NCI-H146 (cell line): ENCODE measurements at places on chromosomes 5 and 9.

DNA sequence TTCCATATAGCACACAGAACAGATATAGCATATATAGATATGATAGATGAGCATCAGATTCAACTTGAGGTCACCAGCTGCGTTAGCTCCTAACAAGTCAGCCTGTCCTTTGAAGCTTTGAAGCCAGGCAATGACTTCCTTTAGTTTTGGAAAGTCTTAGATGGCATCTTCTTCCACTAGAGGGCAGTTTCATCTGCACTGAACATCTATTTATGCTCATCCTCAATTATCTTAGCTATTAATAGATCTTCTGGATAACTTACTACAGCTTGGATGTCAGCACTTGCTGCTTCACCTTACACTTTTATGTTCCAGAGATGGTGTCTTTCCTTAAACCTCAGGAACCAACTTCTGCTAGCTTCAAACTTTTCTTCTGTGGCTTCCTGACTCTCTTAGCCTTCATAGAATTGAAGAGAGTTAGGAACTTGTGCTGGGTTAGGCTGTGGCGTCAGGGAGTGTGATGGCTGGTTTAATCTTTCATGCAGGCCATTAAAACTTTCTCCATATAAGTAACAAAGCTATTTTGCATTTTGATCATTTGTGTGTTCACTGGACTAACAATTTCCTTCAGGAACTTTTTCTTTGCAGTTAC lies 1401.4 kb downstream of the EFNA5 start:
- no peak for DNase-seq

- DNase-seq: no peak
Observed at GRCh38 chr9:104927912-104928740, at the start of gene ABCA1. TSS of gene ABCA1 (minus strand) at chr9:104928155. CDS start at chr9:104903679, 24,476 bp downstream.

DNA sequence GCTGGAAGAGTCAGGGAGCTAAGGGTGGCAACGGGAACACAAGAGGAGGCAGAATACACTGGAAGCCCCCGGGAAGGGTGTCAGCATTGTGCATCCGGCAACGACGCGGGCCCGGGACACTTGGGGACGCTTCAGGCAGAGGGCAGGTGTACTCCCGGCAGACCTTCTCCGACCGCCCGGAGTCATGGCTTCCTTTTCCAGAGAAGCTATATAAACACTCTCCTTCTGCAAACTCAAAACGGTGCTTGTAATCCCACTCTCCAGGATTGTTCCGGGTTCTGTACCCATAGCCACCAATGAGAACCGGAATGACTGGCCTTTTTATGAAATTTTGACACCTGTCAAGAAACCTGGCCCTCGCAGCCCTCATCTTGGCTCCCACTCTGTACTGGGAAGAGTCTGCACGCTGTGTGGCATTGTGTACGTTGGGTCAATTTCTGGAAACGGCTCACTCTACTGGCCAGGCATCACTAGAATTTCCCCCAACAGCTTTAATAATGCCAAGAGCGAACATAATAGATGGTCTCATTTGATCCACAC lies 462 bp upstream of the MCC start:
- DNase-seq: peak; percentile 38

- no peak for DNase-seq
Observed at GRCh38 chr5:178107756-178108310, 5.5 kb upstream of the N4BP3 start.

DNA sequence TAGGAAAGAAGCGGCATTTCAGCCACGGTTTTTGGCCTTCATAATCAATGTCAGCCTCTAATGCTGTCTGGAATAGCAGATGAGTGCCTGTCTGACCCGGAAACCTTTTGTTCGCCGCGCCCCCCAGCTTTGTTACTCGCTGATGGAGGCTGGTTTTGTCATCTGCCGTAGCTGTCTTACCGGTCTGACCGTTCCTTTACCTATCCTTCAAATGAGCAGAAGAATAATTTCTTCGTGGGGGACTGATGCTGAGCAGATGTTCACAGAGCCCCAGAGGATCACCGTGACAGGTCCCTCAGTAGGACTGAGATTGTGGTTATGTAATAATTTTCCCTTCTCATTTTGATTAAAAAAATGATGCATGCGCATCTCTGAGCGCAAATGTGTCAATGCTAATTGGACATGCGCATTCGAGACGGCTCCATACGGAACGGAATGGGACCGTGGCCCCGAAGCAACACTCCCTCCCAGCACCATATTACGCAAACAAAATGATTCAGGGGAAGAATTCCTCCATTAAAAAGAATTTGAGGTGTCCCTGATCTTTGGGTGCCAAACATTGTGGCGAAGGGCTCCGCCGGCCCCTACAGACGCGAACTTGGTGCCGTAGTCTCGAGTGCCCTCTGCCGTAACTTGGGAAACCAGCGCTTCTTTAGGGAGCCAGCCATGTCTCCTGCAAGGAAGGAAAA lies 27.6 kb downstream of the TLX3 start:
- no peak for DNase-seq

DNA sequence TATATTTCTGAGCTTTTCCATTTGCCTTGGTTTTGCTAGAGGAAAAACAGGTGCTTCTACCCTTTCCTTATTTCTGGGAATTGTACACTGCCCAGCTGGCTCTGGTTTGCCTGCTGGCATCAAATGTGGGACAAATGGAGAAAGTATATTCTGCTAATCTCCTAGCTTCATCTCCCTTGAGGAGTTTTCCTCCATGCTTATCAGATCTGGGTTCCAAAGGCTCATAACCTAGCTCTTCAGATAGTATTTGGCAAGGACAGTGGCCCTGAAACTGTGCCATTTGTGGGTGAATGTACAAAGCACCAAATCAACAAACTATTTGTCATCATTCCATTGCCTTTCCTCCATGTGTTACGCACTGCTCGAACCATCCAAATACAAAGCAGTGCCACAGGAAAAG lies 16.2 kb downstream of the PRLR start:
- no peak for DNase-seq

DNA sequence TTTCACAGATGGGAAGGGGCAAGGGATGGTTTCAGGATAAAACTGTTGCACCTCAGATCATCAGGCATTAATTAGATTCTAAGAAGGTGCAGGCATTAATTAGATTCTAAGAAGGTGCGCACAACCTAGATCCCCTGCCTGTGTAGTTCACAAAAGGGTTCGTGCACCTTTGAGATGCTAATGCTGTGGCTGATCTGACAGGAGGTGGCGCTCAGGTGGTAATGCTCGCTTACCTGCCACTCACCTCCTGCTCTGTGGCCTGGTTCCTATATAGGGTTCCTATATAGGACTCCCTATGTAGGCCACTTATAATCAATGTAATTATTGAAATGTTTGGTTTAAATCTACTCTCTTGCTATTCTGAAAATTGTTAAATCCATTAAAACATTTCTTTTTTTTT lies 171.0 kb downstream of the MSX2 start:
- no peak for DNase-seq

DNA sequence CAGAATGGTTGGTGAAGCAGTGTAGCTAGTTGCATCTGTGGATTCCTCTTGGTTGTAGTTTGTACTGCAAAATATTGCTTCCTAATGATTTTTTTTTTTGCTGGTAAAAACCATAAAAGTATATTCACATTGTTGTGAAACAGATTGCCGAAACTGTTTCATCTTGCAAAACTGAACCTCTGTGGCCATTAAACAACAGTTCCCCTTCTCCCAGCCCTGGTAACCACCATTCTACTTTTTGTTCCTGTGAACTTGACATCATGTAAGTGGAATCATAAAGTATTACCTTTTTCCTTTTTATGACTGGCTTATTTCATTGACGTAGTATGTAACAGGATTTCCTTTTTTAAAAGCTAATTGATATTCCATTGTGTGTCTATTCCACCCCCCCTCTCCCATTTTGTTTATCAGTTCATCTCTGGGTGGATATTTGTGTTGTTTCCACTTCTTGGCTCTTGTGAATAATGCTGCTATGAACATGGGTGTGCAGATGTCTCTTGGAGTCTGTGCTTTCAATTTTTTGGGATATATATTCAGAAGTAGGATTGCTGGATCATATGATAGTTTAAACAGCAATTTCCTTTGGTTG lies 11.8 kb downstream of the SUB1 start:
- no peak for DNase-seq

DNA sequence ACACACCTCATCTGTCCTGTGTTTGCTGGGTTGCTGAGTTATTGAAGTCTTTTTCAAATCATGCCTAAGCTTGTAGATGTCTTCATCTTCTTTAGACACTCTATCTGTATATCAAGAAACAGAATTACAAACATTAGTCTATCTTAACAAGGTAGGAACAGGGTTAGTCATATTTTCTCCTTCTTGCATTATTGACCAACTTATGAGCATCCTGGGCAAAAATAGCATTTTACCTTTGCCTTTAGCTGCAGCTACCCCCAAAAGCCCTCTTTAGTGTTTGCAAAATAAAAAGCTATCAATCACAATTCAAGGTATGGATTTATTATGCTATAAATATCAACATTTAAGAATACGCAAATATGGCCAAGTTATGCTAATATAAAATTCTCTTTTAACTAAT lies 3.4 kb downstream of the PLK2 start:
- DNase-seq: no peak

DNA sequence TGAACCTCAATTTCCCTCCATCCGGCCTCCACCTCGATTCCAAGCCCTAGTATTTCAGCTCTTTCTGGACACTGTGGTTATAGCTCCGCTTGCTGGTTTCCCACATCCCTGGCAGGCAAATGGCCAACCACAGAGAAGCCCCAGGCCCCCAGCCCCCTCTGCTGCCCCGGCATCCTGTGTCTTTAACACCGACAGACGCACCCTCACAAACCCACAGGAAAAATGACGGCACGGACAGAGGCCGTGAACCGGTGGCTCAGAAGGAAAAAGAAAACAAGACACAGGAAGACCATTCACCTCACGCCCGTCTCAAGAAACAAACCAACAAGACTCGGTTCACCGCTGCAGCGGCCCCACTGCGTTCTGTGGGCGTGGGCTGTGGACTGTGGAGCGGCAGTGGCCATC lies 1.5 kb upstream of the CLIC3 start:
- DNase-seq: no peak

- DNase-seq: peak; percentile 4
Observed at GRCh38 chr5:10534561-10535530, 29.0 kb upstream of the ANKRD33B start.

- no peak for DNase-seq
Observed at GRCh38 chr5:155655569-155655968, 642.0 kb downstream of the KIF4B start.

- DNase-seq: no peak
Observed at GRCh38 chr5:150507474-150508276, at the start of gene NDST1. TSS of gene NDST1 (plus strand) at chr5:150508131. CDS start at chr5:150521255, 13,124 bp downstream.

- DNase-seq: no peak
Observed at GRCh38 chr5:159304961-159305595, 25.2 kb downstream of the IL12B start.

DNA sequence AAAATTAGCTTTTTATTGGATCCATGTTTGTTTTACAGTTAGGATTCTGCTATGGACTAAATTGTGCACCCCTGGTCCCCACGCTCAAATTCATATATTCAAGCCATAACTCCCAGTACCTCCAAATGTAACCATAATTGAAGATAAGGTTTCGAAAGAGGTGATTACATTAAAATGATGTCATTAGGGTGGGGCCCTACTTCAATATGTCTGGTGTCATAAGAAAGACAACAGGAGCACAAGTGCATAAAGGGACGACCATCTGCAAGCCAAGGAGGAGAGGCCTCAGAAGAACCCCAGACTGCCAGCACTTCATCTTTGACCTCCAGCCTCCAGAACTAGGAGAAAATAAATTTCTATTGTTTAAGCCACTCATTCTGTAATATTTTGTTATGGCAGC lies 7.4 kb upstream of the HNRNPA0 start:
- DNase-seq: no peak
